NCI-H2081 treated with DMSO at 0.1 percent for 48 hours (cell line): ENCODE measurements at places on chromosomes 11 and 22.

- DNase-seq: no peak
Measured at GRCh38 chr11:70878366-70878765, 374.0 kb downstream of the SHANK2 start.

DNA sequence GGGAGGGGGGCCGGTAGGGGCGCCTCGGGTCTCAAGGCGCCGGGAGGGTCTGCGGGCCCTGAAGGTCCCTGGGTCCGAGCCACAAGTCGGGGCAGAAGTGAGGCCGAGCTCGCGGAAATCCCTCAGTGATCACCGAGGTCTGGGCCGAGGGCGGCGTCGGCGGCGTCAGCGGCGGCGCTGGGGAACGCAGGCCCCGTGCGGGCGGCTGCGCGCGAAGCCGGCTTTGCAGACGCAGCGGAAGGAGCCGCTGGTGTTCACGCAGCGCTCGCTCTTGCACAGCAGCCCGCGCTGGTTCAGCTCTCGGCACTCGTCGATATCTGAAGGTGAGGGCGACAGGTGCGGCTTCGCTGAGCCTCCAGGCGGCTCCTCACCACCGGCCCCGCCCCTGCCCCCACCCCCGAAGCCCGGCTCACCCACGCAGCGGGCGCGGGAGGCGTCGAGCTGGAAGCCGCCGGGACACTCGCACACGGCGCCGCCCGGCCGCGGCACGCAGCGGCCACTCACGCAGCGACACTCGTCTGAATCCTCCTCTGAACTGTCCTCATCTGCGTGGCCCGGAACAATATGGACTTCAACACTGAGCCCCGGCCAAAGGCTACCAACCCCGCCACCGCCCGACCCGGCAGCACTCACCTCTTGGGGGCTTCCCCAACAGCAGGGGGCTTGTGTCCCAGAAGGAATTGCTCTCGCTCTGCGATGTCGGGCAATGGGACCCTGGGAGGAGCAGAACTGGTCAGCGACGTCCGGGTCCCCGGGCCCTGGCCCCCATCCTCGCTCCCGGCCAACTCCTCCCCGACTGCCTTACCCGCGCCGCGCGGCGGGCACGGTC lies 14.2 kb downstream of the SCYL1 start:
- DNase-seq: no peak

- DNase-seq: peak; percentile 38
Measured at GRCh38 chr11:77091146-77091940, 11.3 kb upstream of the OMP start.

GRCh38 chr11:62573006-62573591 lies 592 bp downstream of the EEF1G start:
- no peak for DNase-seq

DNA sequence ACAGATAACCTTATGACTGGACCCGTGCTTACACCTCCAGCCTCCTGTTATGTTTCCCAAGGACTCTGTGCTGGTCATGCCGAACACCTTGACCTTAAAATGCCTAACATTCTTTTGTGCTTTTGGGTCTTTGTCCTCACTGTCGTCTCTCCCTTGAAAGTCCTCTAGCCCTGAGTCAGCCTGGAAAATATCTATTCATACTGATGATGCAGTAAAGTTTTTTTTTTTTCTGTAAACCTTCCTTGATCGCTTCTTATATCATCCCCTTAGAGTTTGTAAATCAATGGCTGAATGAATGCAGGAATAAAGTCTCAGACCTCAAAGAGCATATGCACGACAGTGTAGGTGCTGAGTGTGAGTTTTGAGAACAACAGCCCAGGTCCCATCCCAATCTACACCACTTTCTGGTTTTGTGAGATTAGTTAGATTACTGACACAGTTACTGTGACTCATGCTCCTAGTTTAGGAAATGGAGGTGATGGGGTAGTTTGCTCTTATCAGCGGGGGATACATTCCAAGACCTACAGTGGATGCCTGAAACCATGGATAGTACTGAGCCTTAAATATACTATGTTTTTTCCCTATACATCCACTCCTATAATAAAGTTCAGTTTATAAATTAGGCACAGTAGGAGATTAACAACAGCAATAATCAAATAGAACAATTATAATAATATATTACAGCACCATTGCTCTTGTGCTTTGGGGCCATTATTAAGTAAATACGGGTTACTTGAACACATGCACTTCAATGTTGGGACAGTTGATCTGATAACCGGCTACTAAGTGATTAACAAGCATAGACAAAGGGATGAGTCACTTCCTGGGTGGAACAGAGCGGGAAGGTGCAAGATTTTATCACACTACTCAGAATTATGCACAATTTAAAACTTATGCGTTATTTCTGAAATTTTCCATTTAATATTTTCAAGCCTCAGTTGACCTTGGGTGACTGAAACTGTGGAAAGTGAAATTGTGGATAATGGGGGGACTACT lies 8.6 kb downstream of the TCN1 start:
- DNase-seq: no peak
